CD8-positive, alpha-beta memory T cell (primary cell): ENCODE measurements at places on chromosomes 1 and 21. TPM values are rescaled to one million over a fixed set of nuclear protein-coding genes. Genes with fewer than 3 reads are reported as not detected.

HCRTR1 gene
- not detected for polyA plus RNA-seq

COL24A1 gene
- not detected for polyA plus RNA-seq

GPR157 gene
- 3.0 TPM for polyA plus RNA-seq

IGSF9 gene
- polyA plus RNA-seq = not detected

OR11L1 gene
- not detected for polyA plus RNA-seq

PRR9 gene
- not detected for polyA plus RNA-seq

RCAN1 gene
- 19.6 TPM for polyA plus RNA-seq

PCSK9 gene
- not detected for polyA plus RNA-seq

SYPL2 gene
- polyA plus RNA-seq = 0.07 TPM

MSH4 gene
- polyA plus RNA-seq = not detected

NUP210L gene
- 0.06 TPM for polyA plus RNA-seq

GRHL3 gene
- not detected for polyA plus RNA-seq

NGF gene
- not detected for polyA plus RNA-seq

LCE1E gene
- polyA plus RNA-seq = not detected

WDR3 gene
- 30.1 TPM for polyA plus RNA-seq

RYR2 gene
- polyA plus RNA-seq = 0.06 TPM

FNDC7 gene
- not detected for polyA plus RNA-seq

CLDN8 gene
- polyA plus RNA-seq = not detected

AUNIP gene
- not detected for polyA plus RNA-seq

CELA2A gene
- polyA plus RNA-seq = not detected

CELA3A gene
- not detected for polyA plus RNA-seq

C4BPA gene
- polyA plus RNA-seq = not detected

CRABP2 gene
- polyA plus RNA-seq = not detected

IL10RB gene
- polyA plus RNA-seq = 51.4 TPM

MAP3K21 gene
- 0.54 TPM for polyA plus RNA-seq

SMPDL3B gene
- not detected for polyA plus RNA-seq

TNFRSF4 gene
- 1.9 TPM for polyA plus RNA-seq

CSRP1 gene
- 65.0 TPM for polyA plus RNA-seq

OR2T11 gene
- not detected for polyA plus RNA-seq

AKNAD1 gene
- not detected for polyA plus RNA-seq

KRTAP15-1 gene
- polyA plus RNA-seq = not detected

SFN gene
- not detected for polyA plus RNA-seq

PTPRC gene
- polyA plus RNA-seq = 1,381 TPM

LMOD1 gene
- not detected for polyA plus RNA-seq

AIRE gene
- 0.22 TPM for polyA plus RNA-seq

COL11A1 gene
- not detected for polyA plus RNA-seq

LCE1F gene
- polyA plus RNA-seq = not detected

NCDN gene
- polyA plus RNA-seq = 15.7 TPM

PCAT6 gene
- polyA plus RNA-seq = 0.56 TPM

TCEA3 gene
- 11.1 TPM for polyA plus RNA-seq

CALML6 gene
- not detected for polyA plus RNA-seq

FAM167B gene
- not detected for polyA plus RNA-seq

FNDC5 gene
- polyA plus RNA-seq = 0.77 TPM

OR10T2 gene
- not detected for polyA plus RNA-seq

CLIC6 gene
- polyA plus RNA-seq = 0.08 TPM

ANKRD45 gene
- polyA plus RNA-seq = not detected

ADGRL2 gene
- not detected for polyA plus RNA-seq

TMEM81 gene
- 0.37 TPM for polyA plus RNA-seq

CACNA1S gene
- not detected for polyA plus RNA-seq

MIXL1 gene
- not detected for polyA plus RNA-seq

OR2L8 gene
- not detected for polyA plus RNA-seq

IGSF3 gene
- not detected for polyA plus RNA-seq
